Lung (tissue), 17 donors: ENCODE measurements at places on chromosomes 11 and 22. TPM values are rescaled to one million over a fixed set of nuclear protein-coding genes. Genes with fewer than 3 reads are reported as not detected.

Gene TRIM51
- total RNA-seq = not detected

Gene OR9Q1
- total RNA-seq = 0.14 TPM

Gene UPK3A
- total RNA-seq = not detected

Gene SSTR3
- 0.11 TPM for total RNA-seq

Gene TMEM191B
- not detected for total RNA-seq

Gene MMP1
- 7.8 TPM for total RNA-seq

Gene FAU
- 904 TPM for total RNA-seq

Gene OR51B2
- total RNA-seq = not detected

Gene GUCY1A2
- total RNA-seq = 55.2 TPM

Gene TUBA8
- total RNA-seq = 2.1 TPM

Gene INPP5J
- total RNA-seq = 1.3 TPM

Gene HMOX1
- total RNA-seq = 151 TPM

Gene MMP12
- total RNA-seq = 0.34 TPM

Gene ASRGL1
- 36.1 TPM for total RNA-seq

Gene CBL
- 21.8 TPM for total RNA-seq

Gene OVCH2
- 2.5 TPM for total RNA-seq

Gene APBB1
- total RNA-seq = 42.0 TPM

Gene MYBPC3
- 1.0 TPM for total RNA-seq

Gene LBHD1
- 4.4 TPM for total RNA-seq

Gene F2
- total RNA-seq = 0.40 TPM

Gene SLC22A25
- total RNA-seq = not detected

Gene TNKS1BP1
- 107 TPM for total RNA-seq

Gene A4GALT
- total RNA-seq = 24.8 TPM

Gene DDIAS
- total RNA-seq = 2.8 TPM

Gene IGSF9B
- total RNA-seq = 4.9 TPM
